ENCODE measurements at places on chromosomes 7 and 10.
A peak's percentile ranks its signal among the peaks of the same experiment; 100 is the strongest.

DNA sequence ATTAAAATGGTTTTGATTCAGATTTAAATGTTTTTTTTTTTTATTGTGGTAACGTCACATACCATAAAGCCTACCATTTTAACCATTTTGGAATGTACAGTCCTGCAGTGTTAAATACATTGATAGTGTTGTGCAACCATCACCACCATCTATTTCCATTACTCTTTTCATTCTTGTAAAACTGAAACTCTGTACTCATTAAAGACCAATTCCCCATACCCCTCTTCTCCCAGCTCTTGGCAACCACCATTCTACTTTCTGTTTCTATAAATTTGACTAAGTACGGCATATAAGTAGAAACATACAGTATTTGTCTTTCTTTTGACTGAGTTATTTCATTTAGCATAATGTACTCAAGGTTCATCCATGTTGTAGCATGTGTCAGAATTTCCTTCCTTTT, 96.2 kb downstream of the EXOC4 start:
- no peak for DNase-seq

- DNase-seq = peak; percentile 62
These were observed 51.6 kb downstream of the ST7 start for GRCh38 chr7:117004899-117005298.

- peak; percentile 36 for DNase-seq
These were observed 34.8 kb downstream of the UBE2H start for GRCh38 chr7:129917934-129918333.

DNA sequence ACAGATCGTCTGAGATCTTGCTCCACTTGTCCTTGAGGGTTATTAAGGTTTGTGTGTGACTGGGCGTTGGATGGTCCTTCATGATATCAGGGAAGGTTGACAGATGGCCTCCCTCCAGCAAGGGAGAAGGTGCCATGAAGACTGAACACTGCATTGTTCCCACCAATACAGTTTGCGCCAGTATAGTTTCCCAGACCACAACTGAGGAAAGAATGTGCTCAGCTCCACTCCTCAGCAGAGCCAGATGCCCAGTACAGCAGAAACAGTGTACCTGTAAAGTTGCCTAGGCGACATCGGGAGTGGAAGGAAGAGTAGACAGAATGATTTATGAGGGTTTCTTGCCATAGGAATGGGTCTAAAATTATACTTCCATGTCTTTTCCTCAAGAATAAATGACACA, 137.5 kb downstream of the ST7 start:
- no peak for DNase-seq

DNA sequence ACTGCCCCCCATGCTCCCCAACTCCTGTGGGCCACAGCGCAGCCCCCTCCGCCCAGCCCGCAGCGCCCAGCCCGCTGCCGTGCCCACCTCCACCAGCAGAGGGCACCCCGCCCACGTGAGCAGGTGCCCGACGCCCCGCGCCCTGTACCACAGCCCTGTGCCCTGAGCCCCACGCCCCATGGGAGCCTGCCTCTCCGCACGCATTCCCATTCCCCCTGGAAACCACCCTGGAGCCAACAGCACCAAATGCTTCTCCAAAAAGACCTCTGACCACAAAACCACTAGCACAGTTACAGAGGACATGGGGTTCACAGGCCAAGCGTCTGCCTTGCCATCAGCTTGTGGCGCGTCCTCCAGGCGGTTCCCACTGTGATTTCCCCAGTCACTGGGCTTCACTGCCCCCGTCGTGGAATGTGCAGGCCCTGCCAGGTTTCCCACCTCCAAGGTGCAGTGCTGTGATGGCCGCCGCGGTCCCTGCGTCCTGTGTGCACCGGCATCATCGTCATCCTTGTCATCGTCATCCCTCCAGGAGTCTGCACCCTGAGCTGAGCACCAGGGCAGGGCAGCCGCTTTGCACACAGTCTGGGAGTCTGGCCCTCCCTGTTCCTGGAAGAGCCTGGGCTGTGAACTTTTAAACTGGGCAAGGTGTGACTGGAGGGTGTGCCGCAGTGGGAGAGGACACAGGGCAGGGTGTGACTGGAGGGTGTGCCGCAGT, 61.7 kb downstream of the PWWP2B start:
- DNase-seq = peak; percentile 36

DNA sequence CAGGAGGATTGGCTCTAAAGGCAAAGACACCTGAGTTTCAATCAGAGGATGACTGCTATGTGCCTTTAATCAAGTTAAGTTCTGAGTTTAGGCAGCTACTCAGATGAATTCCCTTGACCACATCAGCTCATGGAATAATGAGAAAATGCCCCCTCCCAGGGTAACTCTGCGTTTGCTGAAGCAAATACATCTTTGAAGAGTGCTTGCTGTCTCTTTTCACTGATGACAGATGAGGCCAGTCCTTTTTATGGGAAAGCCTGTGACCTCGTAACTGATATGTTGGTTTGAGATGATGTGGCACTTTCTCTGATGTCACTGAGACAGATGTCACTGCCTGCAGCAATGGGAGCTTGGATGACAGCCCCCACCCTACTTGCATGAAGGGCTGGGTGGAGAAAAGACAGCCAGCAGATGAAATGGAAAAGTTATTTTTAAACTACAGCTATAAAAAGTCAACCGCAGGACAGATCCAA, 43.7 kb upstream of the DGKI start:
- DNase-seq = no peak

DNA sequence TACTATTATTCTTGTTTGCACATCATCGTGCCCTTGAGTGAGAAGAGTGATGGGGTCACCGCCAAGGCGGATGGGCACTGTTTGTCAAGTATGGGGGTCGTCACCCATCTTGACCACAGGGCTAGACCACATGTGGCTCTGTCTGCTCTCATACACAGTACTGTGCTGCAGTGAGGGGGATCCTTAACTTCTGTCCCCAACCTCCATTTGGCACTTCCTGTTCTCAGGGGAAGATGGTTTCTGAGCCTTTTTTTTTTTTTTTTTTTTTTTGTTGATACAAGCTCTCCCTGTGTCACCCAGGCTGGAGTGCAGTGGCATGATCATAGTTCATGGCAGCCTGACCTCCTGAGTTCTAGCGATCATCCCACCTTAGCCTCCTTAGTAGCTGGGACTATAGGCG, 13.6 kb downstream of the WBP1L start:
- no peak for DNase-seq

GRCh38 chr7:99719996-99720769, 14.8 kb downstream of the CYP3A7 start:
- DNase-seq = no peak

Measured in fibroblast of skin of right biceps (primary cell).